Stimulated activated CD4-positive, alpha-beta T cell treated with anti-CD3 and anti-CD28 coated beads, Interleukin-1b, Interleukin-23, amount 100 ng/mL, for 1 hour (primary cell): ENCODE measurements at places on chromosomes 6 and 20.

GRCh38 chr6:8578006-8578405, 142.7 kb upstream of the SLC35B3 start:
- DNase-seq: no peak

- no peak for DNase-seq
Observed at GRCh38 chr6:5457983-5458683, 196.8 kb downstream of the FARS2 start.

GRCh38 chr20:45704969-45705637, at the start of gene WFDC10B:
TSS of gene WFDC10B (minus strand) at chr20:45705019. CDS start at chr20:45685992, 19,027 bp downstream.
- DNase-seq: no peak

- DNase-seq: no peak
Observed at GRCh38 chr20:57589728-57590484, 29.0 kb downstream of the PCK1 start.

GRCh38 chr6:146028851-146029572, at the start of gene GRM1:
TSS of gene GRM1 (plus strand) at chr6:146029062. CDS start at chr6:146029518, 456 bp downstream.
- DNase-seq: no peak

DNA sequence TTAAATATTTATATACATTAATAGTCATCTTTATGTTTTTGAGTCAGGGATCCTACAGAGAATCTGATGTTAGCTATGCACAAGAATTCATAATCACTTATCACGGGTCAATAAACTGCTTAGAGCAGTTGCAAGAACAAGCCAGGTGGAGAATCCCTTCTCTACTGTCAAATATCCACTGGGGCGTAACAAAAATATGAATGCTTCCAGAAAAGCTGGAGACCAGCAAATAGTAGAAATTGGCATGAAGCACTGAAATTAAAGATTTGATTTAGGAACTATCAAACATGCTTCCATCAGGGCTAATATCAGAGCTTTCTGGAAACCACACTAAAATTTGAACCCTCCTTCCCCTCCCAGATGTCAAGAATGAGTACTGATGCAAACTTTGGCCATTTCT, 37.3 kb downstream of the ADGRG6 start:
- no peak for DNase-seq

GRCh38 chr20:41534170-41534569, 84.0 kb downstream of the CHD6 start:
- DNase-seq: no peak

DNA sequence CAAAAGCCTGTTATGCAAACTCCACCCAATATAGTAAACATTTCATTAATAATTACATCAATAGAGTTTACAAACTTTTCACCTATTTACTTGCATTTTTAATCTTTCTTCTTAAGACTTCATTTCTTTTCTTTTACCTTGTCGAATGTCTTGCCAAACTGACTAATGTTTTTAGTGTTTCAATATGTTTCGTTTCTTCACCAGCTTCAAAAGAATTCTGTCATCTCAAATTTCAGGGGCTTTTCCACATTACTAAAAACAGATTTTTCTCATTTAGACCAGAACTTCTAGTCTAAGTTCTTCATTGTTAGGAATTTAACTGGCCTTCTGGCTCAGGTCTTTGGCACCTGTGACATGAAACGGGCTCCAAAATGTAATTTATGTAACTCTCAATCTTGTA, 196.5 kb downstream of the ARHGAP18 start:
- no peak for DNase-seq

- DNase-seq: no peak
Observed at GRCh38 chr6:158780988-158781691, 38.0 kb downstream of the EZR start.

DNA sequence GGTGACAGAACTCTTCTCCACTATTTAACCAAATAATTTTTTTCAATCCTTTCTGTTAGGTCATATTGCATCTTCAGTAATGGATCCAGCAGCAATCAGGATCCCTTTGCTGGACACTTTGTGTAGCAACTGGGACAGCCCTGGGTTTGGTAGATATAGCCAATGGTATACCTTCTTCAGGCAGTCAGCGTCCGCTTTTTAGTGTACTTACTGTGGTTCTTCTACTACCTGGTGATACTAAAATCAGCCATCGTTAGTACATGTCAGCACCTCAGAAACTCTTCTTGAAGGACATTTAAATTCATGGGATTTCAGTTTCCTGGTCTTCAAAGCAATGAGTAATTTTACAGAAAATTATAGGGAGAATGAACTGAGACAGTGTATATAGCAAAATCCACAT, 93.5 kb downstream of the ADGRG6 start:
- no peak for DNase-seq

DNA sequence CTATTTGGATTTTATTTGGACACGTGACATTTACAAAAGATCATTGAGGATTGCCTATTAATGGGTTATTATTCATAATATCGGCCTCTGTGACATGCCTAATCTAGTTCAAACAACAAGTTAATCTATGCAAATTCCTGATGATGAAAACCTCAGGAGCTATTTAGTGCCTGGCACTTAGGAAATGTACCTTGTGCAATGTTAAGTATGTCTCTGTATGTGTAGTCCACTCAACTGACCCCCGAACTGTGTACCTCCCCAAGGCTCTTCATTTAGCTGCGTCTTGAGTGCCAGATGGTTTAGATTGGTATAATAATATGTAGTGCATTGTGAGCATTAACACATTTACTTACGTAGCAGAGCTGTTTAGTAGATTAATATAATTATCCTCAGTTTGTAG, 6.9 kb downstream of the LAMA2 start:
- no peak for DNase-seq

- DNase-seq: peak; percentile 30
Observed at GRCh38 chr6:152206072-152206818, 398.8 kb downstream of the ESR1 start.

- no peak for DNase-seq
Observed at GRCh38 chr20:20743511-20744169, 31.2 kb upstream of the RALGAPA2 start.
